ENCODE measurements at places on chromosomes 4 and X. TPM values are rescaled to one million over a fixed set of nuclear protein-coding genes. Genes with fewer than 3 reads are reported as not detected.

DNA sequence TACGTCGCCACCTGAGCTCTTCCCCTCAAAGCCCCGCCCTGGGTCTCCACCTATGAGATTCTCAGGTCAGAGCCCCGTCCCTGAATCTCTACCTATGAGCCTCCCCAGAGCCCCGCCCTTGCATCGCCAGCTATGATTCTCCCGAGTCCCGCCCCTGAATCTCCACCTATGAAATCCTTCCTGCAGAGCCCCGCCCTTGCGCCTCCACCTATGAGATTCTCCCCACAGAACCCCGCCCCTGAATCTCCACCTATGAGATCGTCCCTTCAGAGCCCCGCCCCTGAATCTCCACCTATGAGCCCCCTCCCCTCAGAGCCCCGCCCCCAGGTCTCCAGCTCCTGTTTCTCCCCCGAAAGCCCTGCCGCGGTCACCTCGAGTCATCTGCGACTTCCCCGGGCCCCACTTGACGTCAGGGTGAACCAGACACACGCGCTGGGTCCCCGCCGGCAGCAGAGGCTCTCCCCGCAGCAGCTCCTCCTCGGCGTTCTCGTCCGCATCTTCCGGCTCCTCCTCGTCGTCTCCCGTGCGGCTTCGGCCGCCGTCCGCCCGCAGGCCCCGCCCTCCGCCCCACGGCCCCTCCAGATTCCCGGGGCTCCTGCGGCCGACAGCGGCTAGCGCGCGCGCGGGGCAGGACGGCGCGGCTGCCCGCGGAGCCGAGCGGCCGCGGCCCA lies 393 bp downstream of the GTPBP6 start:
- ATAC-seq, result peak; percentile 84

DNA sequence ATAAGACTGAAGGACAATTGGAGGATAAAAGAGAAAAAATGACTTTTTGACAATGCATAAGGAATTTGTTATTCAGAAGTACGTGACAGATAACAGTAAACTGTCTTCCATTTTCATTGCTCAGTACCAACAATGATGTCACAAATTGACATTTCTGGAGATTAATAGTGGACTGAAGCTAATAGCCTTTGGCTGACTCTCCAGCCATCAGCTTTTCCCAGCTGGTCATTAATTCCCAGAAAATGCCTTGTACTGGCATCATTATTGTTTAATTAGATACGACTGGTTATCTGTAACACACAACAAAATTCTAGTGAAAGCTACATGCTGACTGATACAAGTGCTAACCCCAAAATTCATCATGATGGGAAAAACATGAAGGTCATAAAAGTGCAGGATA lies 147.9 kb upstream of the FGF13 start:
- no peak for ATAC-seq

- ATAC-seq, result no peak
Measured at GRCh38 chrX:3962511-3963311, 249.3 kb upstream of the PRKX start.

The L1CAM gene
- 27.5 TPM for total RNA-seq

The TCEAL9 gene
- total RNA-seq, result 73.2 TPM

The LRAT gene
- total RNA-seq, result not detected

The CD40LG gene
- total RNA-seq, result not detected

The VEGFD gene
- 5.7 TPM for total RNA-seq

The PCDH11X gene
- total RNA-seq, result 0.13 TPM

The C4orf46 gene
- 4.2 TPM for total RNA-seq

GRCh38 chr4:69823481-69824186 lies 36.3 kb downstream of the SULT1E1 start:
- peak; percentile 36 for ATAC-seq

DNA sequence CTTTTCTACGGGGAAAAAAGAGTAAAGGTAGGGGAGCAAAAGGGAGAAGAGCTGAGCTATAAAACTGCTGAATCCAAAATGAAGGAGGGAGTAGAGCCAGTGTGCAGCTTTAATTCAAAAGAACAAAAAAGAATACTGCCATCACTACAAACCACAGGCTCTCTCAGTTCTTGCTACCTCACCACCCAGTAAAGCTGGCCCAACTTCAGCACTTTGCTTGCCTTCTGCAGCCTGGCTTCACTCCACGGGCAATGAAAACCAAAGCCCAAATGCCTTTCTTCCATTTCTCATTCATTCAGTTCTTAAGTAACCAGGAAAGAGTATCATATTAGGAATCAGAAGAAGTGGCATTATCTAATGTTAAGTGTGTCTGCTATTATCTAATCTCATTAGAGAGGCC lies 376.8 kb downstream of the BCOR start:
- ATAC-seq, result no peak

The SSX3 gene
- total RNA-seq, result not detected

The CLCN5 gene
- total RNA-seq, result 5.9 TPM

DNA sequence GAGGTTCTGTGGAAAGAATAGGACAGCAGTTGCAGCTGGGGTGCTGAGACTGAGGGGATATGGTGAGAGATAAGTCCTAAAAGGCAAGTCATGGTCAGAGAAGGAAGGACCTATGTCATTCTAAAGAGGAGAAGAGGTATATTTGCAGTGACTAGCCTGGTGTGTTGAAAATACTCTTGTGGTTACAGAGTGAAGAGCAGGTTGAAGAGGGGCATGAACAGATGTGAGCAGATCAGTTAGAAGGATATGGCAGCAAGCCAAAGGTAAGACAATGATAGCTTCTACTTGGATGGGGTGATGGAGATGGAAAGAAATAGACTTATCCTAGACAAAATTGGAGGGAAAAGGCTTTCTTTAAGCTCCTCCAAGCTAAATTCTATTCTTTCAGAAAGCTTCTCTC lies 469.8 kb upstream of the CPEB2 start:
- no peak for ATAC-seq

GRCh38 chr4:87103691-87104187 lies 116.7 kb downstream of the KLHL8 start:
- ATAC-seq, result no peak

The CRLF2 gene
- total RNA-seq, result 2.3 TPM

The SLC34A2 gene
- total RNA-seq, result 7.8 TPM

The ARMCX1 gene
- 35.1 TPM for total RNA-seq

The EPHA5 gene
- 0.73 TPM for total RNA-seq

The ZXDB gene
- 15.7 TPM for total RNA-seq

DNA sequence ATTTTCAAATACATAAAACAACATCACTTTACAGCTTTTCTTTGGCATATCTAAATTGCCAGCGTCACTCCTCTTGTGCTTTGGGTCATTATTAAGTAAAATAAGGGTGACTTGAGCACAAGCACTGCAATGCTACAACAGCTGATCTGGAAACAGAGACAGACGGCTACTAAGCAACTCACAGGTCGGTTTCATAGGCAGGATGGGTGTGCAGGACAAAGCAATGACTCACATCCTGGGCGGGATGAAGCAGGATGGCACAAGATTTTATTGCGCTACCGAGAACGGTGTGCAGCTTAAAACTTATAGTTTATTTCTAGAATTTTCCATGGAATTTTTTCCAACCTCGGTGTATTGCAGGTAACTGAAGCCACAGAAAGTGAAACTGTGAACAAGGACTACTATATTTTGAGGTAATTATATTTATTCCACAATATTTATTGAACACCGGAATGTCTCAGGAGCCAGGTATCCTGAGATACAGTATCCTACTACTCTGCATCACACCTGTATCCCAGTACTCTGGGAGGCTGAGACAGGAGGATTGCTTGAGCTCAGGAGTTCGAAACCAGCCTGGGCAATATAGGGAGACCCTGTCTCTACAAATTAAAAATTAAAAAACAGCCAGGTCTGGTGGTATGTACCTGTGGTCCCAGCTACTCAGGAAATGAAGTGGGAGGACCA lies 215.5 kb downstream of the APBB2 start:
- ATAC-seq, result peak; percentile 58

GRCh38 chr4:40193016-40193571 lies 3.7 kb upstream of the RHOH start:
- no peak for ATAC-seq

The NUDT6 gene
- 4.7 TPM for total RNA-seq

GRCh38 chr4:184614509-184614908 lies 34.7 kb downstream of the CASP3 start:
- ATAC-seq, result no peak

The LRIT3 gene
- total RNA-seq, result not detected

DNA sequence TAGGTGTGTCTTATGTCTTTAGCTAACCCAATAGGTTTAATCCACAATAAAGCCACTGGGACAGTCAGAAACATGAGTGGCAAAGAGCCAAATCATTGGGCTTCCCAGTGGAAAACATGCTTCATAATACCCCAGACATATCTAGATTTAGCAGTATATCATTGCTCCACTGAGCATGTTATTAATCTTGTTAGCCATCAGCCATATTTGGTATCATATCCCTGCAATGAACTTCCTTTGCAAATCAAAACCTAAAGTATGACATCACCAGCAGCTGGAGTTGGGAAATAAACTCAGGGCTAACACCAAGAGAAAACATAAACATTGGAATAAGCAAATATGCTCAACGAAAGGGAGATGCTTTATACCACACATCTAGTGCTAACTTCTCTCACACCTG lies 280.8 kb upstream of the NOCT start:
- ATAC-seq, result no peak

DNA sequence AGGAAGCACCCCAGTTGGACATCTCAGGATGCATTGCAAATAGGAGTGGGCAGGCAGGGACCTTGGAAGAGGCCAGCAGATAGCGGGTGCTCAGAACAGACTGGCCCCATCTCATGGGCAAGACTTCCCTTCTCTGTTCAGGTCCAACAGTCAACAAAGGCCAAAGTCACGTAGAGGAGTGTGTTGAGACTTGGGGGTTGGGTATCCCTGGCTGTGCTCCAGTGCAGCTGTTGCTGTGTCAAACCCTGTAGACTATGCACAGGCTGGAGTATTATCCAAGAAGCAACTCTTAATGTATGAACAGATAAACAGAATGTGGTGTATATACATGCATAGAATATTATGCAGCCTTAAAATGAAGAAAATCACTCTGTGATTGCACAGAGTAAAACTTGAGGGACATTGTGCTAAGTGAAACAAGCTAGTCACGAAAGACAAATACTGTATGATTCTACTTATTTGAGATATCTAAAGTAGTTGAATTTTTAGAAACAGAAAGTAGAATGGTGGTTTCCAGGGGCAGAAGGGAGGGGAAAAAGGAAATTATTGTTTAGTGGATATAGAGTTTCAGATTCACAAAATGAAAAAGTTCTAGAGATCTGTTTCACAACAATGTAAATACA lies 192.1 kb upstream of the LCORL start:
- ATAC-seq, result no peak

The FAM236C gene
- total RNA-seq, result not detected
